MM.1S (cell line): ENCODE measurements at places on chromosomes 2 and 18.

DNA sequence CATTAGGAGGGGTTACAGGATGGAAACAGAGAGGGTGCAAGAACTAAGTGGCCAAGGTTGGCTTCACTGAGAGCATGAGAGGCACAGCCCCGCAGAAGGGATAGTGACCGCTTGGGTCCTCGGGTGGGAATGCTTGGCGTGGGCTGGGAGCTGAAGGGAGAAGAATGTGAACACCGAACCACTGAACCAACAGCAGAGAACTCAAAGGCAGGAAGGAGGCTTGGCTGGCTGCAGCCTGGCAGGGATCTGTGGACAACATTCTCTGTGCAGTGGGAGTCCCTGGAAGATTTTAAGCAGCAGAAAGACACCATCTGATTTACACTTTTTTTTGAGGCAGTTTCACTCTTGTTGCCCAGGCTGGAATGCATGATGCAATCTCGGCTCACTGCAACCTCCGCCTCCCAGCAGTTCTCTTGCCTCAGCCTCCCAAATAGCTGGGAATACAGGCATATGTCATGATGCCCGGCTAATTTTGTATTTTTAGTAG lies 33.9 kb downstream of the SOWAHC start:
- DNase-seq: no peak
- no peak overlapping the region for H3K4me3 ChIP-seq
- H3K4me1 ChIP-seq: peaks cover 15% of the 10 kb centered on the region

- no peaks in the 10 kb centered on the region for H3K27me3 ChIP-seq
- H3K36me3 ChIP-seq: no peaks in the 10 kb centered on the region
- H3K4me3 ChIP-seq: no peak overlapping the region
Observed at GRCh38 chr2:82939211-82939610, 1519.9 kb downstream of the SUCLG1 start.

- peak; percentile 77 for DNase-seq
- peaks cover 45% of the 10 kb centered on the region for H3K4me1 ChIP-seq
- H3K27ac ChIP-seq: peak overlapping the region; percentile 98
- H3K36me3 ChIP-seq: no peaks in the 10 kb centered on the region
- peak overlapping the region; percentile 59 for H3K4me3 ChIP-seq
Observed at GRCh38 chr2:218898109-218898878, 17.6 kb downstream of the WNT10A start.

GRCh38 chr2:792687-793086 lies 115.5 kb upstream of the TMEM18 start:
- no peaks in the 10 kb centered on the region for H3K27me3 ChIP-seq
- H3K27ac ChIP-seq: no peak overlapping the region
- H3K4me3 ChIP-seq: no peak overlapping the region
- no peaks in the 10 kb centered on the region for H3K36me3 ChIP-seq

DNA sequence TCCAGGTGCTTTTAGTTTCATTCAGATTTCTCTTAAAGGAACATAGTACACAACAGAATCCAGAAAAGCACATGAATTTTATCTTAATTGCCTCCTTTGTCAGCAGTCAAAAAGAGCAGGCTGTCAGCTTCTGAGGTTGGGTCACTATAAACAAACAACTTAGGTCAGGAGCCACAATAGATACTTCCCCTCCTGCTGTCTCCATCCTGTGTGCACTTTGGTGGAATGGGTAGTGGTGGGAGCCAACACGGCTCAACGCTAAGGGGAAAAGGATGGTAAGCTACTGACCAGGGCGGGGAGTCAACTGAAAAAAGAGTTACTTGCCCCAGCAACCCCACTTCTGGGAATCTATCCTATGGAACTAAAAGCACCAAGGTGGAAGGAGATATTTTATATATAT lies 121.9 kb downstream of the PAX3 start:
- no peak for DNase-seq
- H3K27me3 ChIP-seq: no peaks in the 10 kb centered on the region
- no peak overlapping the region for H3K4me3 ChIP-seq
- no peak overlapping the region for H3K27ac ChIP-seq
- no peaks in the 10 kb centered on the region for H3K4me1 ChIP-seq
- no peaks in the 10 kb centered on the region for H3K36me3 ChIP-seq

GRCh38 chr2:172693037-172693436 lies 42.6 kb upstream of the RAPGEF4 start:
- DNase-seq: no peak
- no peaks in the 10 kb centered on the region for H3K27me3 ChIP-seq
- no peak overlapping the region for H3K27ac ChIP-seq
- no peaks in the 10 kb centered on the region for H3K4me1 ChIP-seq
- H3K36me3 ChIP-seq: no peaks in the 10 kb centered on the region

- no peaks in the 10 kb centered on the region for H3K27me3 ChIP-seq
- no peak within 1 kb of the TSS for H3K27ac ChIP-seq
- no peaks in the 10 kb centered on the region for H3K4me1 ChIP-seq
- H3K36me3 ChIP-seq: no peaks in the 10 kb centered on the region
Observed at GRCh38 chr2:133568172-133568571, at the start of gene NCKAP5. Gene NCKAP5, minus strand, starts transcription at chr2:133568463. Its CDS starts 50,937 bp downstream, at chr2:133517526.

GRCh38 chr2:219298759-219299371 lies 10.3 kb downstream of the PTPRN start:
- no peak overlapping the region for H3K27ac ChIP-seq
- peaks cover 40% of the 10 kb centered on the region for H3K27me3 ChIP-seq
- peak; percentile 77 for DNase-seq
- no peaks in the 10 kb centered on the region for H3K36me3 ChIP-seq
- H3K4me1 ChIP-seq: peaks cover 21% of the 10 kb centered on the region

DNA sequence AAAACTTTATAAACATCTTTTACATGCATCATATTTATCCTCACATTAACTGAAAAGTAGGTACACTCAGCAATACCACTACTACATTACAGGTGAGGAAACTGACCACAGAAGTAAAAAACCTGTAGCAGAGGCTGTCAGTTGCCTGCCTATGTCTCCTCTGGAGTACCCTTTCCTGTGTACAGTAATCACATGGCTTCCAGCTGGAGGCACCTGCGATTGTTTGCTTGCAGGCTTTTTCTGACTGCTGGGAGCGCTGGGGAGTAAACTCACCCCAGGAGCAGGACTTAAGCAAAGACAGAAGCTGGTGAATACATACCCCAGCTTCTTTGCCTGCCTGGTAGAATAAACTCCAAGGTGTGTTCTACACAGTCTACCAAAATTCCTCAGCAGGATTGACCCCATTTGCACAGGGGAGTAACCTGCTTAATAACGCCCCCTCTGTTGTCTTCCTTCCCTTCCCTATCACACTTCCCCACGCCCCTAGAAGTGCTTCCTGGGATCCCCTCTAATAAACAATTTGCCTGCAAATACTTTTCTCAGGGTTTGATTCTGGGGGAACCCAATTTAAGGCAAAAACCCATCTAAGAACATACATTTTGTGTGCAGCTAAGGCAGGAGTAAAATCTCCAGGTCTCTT lies 138.9 kb downstream of the PTH2R start:
- no peak overlapping the region for H3K4me3 ChIP-seq
- no peaks in the 10 kb centered on the region for H3K27me3 ChIP-seq
- DNase-seq: peak; percentile 28

DNA sequence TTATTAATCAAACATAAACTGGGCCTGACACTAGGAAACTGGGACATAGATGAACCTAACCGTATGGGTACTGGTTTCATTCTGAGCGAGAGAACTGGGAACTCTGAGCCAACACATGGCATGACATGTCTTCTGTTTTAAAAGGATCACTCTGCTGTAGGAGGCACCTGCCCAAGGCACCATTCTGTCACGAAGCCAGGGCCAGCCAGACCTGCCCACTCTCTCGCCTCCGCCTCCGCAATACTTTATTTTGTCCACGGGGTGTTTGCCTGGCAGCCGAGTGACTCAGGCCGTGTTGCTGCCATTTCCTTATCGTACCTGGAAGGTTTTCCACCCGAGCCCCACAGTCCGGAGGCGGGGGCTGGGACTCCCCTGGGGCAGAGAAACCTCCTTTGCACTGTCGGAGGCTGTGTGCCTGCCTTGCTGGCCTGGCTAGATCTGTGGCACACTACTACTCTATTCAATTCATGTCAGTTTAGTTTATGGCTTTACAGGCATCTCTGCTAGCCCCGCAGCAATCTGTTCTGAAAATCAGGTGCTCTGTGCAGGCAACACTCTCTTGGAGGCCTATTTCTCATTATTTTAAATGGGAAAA lies 120.4 kb upstream of the ACKR3 start:
- H3K36me3 ChIP-seq: no peaks in the 10 kb centered on the region
- no peaks in the 10 kb centered on the region for H3K4me1 ChIP-seq
- H3K27me3 ChIP-seq: no peaks in the 10 kb centered on the region
- DNase-seq: no peak

DNA sequence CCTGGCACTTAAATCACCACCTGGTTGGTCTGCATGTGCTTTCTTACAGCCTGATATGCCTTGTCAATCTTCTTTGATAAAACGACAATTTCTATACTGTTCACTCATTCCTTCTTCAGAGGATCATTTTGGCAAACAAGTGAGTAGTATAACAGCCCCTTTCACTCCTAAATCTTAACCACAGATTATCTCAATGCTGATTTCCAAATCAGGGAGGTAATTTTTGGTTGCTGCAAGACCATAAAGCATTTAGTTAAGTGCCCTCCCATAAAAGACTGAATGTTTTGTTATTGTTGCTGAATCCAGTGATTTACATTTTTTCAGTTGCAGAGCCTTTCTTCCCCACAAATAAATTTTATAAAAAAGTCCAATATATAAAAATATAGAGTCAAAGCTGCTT lies 129.2 kb upstream of the CYP26B1 start:
- H3K4me1 ChIP-seq: no peaks in the 10 kb centered on the region
- H3K36me3 ChIP-seq: no peaks in the 10 kb centered on the region
- H3K4me3 ChIP-seq: no peak overlapping the region

DNA sequence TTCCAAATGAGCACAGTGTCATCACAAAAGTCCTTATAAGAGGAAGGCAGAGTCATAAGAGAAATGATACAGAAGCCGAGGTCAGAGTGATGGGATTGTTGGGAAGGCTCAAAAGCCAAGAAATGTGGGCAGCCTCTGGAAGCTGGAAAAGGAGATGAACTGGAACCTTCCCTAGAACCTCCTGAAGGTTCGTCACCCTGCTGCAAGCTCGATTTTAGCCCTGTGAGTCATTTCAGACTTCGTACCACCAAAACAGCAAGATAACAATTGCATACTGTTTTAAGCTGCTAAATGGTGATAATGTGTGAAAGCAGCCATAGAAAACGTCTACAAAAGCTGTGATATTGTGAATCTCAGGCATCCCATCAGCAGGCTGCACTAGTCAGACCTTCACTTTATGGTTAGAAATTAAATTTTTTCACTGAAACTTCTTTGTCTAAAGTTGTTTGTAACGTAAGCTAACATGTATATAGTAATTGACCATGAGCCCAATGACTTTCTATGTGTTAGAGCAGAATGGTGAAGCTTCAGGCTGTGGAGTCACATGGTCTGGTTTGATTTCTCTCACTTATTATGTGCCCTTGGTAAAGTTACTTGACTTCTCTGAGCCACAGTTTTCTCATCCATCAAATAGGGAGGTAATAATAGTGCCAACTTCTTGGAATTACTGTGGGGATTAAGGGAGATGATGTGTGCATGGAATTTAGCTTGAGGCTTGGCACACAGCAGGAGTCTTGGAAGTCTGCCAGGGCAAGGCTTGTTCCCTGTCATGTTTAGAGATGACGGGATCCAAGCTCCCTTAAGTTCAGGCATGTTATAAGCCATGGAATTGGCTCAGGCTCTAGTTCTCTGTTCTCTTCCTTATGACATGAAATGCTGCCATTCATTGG lies 132.0 kb upstream of the CCDC195 start:
- no peaks in the 10 kb centered on the region for H3K4me1 ChIP-seq
- DNase-seq: no peak
- H3K36me3 ChIP-seq: no peaks in the 10 kb centered on the region; the same call in 1 of the 2 replicates
- H3K4me3 ChIP-seq: no peak overlapping the region

- H3K27ac ChIP-seq: no peak overlapping the region
- H3K27me3 ChIP-seq: no peaks in the 10 kb centered on the region
- DNase-seq: no peak
Observed at GRCh38 chr18:44741085-44741484, 60.4 kb downstream of the SETBP1 start.

GRCh38 chr2:222797261-222797660 lies 63.6 kb upstream of the ACSL3 start:
- no peak overlapping the region for H3K4me3 ChIP-seq
- no peaks in the 10 kb centered on the region for H3K36me3 ChIP-seq
- no peak for DNase-seq
- no peak overlapping the region for H3K27ac ChIP-seq

DNA sequence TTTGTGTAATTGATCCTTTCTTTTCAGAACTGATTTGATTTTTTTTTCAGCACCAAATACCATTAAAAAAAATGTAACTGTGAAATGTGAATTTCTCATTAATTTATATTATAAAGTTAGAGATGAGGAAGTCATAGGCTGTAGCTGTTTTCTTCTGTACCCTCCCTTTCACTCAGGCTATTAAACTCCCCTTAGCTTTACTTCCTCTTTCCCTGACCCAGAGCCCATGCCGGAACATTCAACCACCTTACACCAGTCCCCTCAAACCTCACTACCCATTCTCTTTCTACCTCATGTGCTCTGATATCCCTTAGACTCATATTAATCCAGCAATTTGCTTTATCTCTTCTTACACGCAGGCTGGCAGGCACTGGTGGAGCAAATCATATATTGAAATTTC lies 12.4 kb downstream of the GALNT5 start:
- no peaks in the 10 kb centered on the region for H3K4me1 ChIP-seq
- no peaks in the 10 kb centered on the region for H3K36me3 ChIP-seq
- no peaks in the 10 kb centered on the region for H3K27me3 ChIP-seq
- H3K27ac ChIP-seq: no peak overlapping the region

DNA sequence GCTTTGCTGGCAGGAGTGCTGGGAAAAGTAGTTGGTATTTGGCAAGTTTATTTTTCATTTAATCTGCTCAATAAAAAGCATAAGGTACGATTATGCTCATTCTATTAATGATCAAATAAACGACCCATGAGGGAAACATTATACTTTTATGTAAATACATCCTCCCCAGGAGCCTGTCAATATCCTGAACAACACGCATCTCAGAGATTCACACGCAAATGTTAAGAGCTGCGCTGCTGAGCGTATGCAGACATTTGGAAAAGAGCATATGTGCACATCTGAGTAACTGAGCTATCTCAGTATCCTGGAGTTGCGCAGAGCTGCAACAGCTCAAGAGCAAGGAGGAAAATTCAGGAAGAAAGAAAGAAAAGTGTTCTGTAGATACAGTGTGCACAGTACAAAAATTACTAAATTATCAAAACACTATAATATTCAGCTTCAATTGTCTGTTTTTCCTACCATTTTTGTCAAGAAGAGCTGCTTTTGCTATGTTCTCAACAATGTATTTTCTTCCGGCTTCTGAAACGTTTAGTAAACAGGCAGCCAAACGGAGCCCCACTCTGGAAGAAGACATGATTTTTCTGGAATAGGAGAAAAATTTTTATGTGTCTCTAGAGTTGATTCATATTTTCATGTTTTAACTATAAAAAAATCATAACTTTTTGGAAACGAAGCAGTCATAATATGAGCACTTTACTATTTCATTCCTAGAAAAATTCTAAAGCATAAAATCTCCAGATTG lies 2.4 kb downstream of the FTCDNL1 start:
- H3K4me3 ChIP-seq: no peak overlapping the region
- H3K27ac ChIP-seq: no peak overlapping the region
- no peaks in the 10 kb centered on the region for H3K36me3 ChIP-seq
- H3K4me1 ChIP-seq: no peaks in the 10 kb centered on the region
- DNase-seq: no peak

GRCh38 chr2:233489666-233490065 lies 76.9 kb downstream of the USP40 start:
- H3K27ac ChIP-seq: no peak overlapping the region
- no peak for DNase-seq
- no peaks in the 10 kb centered on the region for H3K4me1 ChIP-seq
- H3K36me3 ChIP-seq: no peaks in the 10 kb centered on the region
- H3K27me3 ChIP-seq: no peaks in the 10 kb centered on the region

GRCh38 chr2:170733798-170734600 lies 18.9 kb downstream of the SP5 start:
- H3K4me1 ChIP-seq: no peaks in the 10 kb centered on the region
- H3K27ac ChIP-seq: no peak overlapping the region
- H3K36me3 ChIP-seq: no peaks in the 10 kb centered on the region
- H3K4me3 ChIP-seq: no peak overlapping the region
- DNase-seq: no peak
- no peaks in the 10 kb centered on the region for H3K27me3 ChIP-seq
